NCI-H1092 (cell line): ENCODE measurements at places on chromosomes 5 and 9.

DNA sequence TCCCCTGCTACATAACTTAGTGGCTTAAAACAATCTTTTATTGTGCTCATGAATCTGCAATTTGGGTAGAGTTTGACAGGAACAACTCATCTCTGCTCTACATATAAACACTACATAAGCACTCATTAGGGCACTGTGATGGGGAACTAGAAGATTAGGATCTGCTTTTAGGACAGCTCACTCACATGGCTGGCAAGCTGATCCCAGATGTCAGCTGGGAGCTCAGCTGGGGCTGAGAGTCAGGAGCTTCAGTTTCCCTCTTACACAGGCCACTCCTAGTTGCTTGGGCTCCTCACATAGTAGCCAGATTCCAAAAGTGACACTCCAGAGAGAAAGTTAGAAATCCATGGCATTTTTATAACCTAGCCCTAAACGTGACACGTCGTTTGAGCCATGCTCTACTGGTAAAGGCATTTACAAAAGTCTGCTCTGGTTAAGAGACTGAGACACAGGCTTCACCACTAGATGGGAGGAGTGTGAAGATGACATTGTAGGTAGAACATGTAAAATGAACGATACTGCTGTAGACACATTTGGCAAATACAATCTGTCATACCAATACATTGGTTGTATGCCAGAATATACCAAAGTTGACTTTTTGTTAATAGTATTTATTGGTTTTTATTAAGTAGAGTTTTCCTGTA lies 23.6 kb downstream of the SCAI start:
- no peak for DNase-seq

DNA sequence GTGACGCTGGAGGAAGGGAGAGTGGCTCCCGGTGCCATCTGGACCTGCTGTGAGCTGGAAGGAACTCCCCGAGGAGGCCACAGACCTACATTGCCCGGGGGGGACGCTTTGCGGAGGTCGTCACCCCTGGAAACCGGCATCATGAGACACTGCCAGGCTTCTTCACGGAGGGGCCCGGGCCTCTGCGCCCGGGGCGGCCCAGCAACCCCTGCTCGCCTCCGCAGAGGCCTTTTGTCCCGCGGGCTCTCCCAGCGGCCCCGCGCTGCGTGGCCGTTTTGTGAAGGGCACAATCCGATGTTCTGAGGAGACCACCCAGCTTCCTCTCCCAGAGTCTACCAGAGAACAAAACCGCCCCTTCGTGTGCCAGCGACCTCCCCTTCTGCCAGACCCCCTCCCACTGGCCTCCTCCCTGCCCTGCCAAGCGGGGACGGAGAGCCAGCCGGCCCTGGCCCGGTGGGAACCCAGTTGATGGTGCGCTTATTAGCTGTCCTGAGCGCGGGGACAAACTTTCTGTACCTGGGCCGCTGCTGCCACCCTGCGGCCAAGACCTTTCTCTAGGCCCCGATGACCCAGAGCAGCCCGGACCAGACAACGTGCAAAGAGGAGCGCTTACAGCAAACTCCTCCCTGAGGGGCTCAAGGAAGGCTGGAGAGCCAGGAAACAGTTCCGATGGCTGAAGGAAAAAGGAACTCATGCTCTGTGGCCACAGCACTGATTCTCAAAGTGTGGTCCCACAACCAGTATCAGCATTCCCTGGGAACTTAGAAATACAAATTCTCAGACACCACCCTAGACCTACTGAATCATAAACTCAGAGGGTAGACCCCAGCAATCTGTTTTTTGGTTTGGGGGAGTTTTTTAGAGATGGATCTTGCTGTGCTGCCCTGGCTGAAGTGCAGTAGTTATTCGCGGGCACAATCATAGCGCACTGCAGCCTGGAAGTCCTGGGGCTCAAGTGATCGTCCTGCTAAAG lies 86.7 kb downstream of the SLC1A3 start:
- no peak for DNase-seq

GRCh38 chr5:151890299-151890698 lies 34.4 kb downstream of the GLRA1 start:
- DNase-seq = no peak

- DNase-seq = no peak
These were observed 29.6 kb downstream of the PSAT1 start for GRCh38 chr9:78326564-78326963.

DNA sequence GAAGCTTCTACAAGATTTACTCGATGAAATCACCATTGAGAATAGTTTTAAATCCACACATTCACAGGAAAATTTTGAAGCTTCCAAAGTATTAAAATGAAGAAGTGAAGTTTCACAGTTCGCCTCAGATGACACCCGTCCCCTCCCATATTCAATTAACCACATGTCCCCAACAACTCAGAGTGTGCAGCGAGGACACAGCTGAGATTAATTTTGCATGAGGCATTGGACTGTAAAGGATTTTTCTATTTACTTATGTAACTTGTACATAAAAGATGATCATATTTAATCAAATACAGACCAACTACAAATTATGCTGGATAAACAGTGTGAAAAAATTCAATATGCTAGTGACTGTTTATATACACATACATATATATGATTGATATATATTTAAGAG lies 84.7 kb upstream of the OLFM1 start:
- no peak for DNase-seq

GRCh38 chr9:69204849-69205248 lies 30.8 kb downstream of the TJP2 start:
- no peak for DNase-seq

DNA sequence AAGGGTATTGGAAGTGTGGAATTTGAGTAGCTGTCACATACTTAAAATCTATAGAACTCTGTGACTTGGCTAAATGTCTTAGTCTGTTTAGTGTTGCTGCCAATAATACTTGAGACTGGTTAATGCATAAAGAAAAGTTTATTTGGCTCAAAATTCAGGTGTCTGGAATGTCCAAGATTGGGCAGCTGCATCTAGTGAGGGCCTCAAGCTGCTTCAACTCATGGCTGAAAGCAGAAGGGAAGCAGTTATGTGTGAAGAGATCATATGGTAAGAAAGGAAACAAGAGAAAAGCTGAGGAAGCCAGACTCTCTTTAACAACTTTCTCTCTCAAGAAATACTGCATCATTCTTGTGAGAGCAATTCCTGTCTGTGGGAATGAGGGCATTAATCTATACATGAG lies 1043.3 kb upstream of the CDH6 start:
- no peak for DNase-seq

- no peak for DNase-seq
These were observed 158.6 kb upstream of the PPP1R26 start for GRCh38 chr9:135320943-135321342.

DNA sequence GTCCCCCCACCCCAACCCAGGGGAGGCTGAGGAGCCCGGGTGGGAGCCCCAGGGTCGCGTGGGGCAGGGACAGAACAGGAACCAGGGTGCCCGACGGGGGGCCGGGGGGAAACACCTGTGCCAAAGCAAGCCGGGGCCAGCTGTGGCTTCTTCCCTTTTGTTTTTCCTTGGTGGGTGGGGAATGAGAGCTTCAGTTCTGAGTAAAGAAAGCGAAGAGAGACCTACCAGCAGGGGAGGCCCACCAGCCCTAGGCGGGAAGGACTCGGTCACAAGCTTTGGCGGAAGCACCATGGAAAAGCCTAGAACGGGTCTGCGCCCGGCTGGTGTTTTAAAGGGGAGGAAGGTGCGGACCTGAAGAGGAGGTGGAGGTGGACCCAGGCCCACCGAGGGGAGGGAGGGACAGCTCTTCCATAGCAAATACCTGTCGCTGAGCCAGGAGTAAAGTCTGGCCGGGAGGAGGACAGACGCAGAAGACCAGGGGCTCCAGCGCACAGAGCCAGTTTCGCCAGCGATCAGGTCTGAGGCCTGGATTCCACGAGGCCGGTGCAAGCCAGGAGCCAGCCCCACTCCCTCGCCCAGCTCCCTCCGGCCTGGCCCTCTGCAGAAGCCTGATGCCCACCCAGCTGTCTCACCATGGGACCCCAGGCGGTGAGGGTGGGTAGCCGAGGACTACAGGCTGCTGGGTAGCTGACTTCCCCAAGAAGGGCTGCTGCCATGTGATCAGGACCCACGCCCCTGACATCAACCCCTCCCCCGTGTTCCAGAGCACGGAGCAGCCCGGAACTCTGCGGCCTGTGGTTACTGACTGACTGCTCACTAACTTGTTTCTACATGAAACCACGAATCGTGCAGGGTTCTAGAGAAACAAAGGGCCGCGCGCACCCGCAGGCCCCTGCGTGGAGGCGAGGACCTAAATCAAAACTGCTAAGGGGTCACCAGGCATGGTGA lies 849 bp upstream of the MGAT1 start:
- DNase-seq = no peak

DNA sequence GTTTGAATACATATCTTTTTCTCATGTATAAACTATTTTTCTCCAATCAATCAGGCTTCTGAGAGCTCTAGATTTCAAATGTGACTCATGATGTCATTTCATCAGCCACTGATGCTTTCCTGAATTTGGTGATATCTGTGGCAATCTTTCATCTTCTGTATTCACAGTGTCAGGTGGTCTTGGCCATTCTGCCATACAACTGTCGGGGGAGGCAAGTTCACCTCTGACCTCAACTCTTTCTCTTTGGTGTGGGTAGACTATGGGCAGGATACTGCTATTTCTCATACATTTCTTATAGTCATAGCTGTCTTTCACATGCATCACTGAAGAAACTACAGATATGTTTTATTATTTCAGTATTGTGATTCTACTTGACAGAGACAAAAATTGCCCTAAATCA lies 414.1 kb upstream of the MEF2C start:
- DNase-seq = no peak

DNA sequence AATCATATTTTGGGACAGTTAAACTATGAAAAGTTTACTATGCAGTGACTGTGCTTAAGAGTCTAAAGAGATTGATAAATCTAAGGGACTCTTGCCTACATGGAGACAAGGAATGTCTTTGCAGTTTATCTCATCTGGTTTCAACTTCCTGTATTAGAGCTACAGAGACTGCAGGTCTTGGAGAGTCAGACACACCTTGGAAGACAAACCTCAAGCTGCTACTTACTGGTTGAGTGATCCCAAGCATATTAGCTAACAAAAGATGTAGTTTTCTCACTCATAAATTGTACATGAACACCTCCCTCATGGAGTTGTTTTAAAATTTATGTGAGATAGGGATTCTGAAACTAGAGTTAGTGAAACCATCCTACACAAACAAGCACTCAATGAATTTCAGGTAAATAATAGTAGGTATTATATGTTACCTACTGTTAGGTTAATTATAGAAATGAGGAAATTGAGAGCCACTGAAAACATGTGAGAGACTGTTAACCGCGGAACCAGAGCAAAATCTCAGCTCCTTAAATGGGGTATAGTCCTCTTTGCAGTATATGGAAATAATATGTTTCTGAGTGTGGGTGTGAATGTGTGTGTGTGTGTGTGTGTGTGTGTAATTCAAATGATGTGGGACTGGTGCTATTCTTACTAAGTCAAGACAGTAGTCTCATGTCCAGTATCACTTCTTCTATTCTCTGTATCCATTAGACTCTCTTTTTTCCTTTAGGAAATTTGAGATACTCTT lies 752.1 kb downstream of the DTWD2 start:
- DNase-seq = no peak

DNA sequence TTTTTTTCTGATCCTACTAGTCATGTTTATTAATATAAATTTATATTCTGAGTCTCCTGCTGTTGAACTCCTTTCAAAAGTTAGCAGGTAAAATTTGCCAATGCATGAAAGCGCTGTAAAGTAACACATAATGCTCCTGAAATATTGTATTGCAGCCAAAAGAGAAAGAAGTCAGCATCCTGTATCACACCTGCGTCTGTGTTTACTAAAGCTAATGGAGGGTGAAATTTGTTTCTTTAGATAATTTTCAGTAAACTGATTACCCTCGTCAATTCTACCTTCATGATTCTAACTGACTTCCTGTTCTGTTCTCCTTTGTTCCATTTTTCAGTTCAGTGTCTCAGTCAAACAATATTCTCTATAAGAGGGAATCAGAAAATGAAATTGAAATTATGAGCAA lies 415.4 kb downstream of the CDH9 start:
- DNase-seq = peak; percentile 83

DNA sequence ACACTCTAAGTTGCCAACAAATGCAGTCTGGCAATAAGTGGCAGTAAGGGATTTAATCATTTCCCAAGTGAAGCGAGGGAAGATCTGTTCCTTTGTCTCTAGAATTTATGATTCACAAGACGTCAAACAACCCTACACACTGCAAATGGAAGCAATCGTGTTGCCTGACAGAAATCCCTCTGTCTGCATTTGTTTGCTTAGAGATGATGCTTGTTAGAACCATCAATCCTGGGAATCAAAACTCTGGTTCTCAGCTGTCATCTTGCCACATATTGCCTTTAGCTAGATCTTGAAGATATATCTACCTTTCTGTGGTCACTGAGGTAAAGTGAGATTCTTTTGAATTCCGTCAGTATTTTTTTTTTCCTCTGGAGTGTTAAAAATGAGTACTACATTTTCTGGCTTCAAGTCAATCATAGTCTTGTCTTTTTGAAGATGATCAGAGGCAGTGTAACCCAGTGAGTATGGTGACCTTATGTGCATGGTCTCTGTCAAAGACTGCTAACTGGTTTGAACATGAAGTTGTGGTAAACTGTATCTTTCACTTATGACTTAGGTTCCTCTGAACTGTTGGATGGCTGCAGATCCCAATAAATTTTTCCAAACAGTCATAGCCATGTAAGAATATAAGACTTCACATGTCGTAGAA lies 106.4 kb upstream of the STARD4 start:
- DNase-seq = no peak

GRCh38 chr5:41270423-41271251 lies 57.3 kb upstream of the C6 start:
- DNase-seq = no peak

DNA sequence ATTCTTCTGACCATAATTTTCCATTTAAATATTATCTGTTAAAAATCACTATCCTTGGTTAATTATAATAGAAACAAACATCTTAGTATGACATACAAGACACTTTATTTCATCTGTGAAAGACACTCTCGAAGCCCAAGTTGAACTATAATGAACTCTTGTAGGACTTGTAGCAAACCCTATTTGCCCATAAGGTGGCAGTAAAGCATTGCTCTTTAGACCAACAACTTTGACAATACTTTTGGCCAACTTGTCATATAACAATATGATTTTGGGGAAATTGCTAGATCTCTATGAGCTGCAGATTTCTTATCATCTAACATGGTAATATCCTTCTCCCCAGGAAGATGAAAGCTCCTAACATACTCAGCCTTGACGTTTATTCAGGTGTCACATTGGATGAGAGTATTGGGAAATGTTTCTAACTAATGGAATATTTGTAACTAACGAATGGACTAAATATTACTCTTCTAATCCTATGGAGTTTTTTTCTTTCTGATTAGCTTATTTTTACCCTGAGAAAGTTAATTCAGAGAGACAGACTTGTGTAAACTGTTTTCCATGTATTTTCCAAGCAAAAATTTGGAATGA lies 11.0 kb downstream of the SPINK14 start:
- DNase-seq = peak; percentile 8

GRCh38 chr9:107316795-107317661 lies 33.9 kb downstream of the RAD23B start:
- DNase-seq = no peak
